GM18507 (cell line): ENCODE measurements at places on chromosomes 4 and X.

DNA sequence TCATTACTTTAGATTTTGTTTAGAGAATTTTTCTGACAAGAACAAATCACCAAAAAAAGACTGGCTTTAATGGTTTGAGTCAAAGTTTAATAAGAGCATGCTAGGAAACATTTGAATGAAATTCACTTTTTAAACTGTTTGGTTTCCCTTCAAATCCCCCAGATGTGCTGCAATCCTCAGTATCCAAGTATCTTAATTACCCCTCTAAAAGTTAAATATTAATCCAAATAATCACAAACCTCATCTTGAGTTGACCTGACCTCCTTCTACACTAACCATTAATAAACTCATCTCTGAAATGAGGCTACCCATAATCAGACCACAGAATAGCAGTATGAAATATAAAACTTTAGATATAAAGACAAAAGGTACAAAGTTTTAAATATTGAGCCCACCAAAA, 10.1 kb downstream of the DHX15 start:
- no peak for DNase-seq

DNA sequence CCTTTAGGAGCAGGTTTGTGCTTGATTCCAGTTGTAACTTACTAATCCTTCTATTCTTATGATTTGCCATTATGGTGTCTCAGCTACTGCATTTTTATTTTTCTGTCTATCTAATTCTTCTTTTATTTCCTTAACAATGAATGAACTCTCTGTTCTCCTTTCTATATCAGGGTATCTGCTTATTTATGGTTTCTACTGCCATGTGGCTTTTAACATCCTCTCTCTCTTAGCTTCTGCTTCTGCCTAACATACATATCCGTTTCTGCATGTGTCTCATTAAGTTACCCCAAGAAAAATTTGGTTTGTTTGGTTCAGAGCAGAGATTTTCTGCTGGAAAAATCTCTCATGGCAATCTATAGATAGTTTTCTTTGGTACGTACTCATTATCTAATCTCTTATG, 614.4 kb downstream of the RPA4 start:
- no peak for DNase-seq

- DNase-seq = no peak
These were observed 27.0 kb upstream of the LNX1 start for GRCh38 chr4:53618321-53618720.

- DNase-seq = no peak
These were observed 64.4 kb downstream of the CHST7 start for GRCh38 chrX:46637938-46638337.

DNA sequence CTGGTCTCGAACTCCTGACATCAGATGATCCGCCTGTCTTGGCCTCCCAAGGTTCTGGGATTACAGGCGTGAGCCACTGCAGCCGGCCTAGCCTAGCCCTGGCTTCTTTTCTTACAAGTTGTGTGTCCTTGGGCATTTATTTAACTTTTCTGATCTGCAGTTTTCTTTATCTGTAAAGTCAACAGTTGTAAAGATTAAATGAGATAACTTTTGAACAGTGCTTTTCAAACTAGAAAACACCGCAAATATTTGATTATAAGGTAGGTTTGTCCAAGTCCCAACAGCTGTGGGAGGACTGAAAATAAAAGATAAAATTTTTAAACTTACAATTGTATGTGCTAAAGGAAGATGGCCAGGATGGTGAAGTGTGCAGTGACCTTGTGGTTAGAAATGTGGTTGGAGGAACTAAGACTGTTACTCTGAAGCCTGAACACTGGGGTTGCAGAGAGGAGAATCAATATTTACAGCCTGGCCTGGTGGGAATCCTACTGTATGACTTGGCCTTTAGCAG, 44.8 kb downstream of the GSX2 start:
- no peak for DNase-seq

DNA sequence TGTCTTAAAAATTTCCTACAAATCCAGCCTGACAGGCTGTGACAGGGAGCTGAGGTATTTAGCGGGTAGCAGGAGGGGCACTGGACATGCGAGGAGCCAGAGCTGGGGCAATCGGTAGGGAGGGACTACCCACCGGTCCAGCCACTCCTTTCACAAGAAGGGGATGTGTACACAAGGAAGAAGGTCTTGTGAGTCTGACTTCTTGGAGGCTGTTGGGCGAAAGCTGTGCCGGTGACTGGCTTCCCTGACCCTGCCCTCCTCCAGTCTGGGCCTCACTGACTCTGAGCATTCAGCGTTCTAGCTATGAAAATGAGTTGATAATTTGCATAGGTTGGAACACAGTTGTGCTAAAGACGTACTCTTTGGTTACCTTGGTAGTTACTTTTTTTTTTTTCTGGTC, 12.7 kb upstream of the CXCL8 start:
- no peak for DNase-seq

DNA sequence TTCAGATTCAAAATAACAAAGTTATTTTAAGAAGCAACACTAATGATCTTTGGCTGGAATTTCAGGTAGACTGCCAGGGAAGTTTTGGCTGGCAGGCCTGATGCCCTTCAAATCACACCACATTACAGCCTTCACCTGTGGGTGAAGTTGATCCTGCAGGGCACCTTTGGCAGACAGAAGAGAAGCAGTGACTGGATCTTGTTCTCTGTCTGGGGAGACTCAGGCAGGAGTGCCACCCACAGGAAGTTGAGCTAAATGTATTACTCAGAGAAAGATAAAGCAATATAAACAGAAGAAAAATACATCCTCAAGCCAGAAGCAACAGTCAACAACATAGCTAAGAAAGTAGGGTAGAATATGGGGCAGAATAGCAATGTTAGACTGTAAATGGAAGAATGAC, 12.8 kb upstream of the CFAP299 start:
- DNase-seq = no peak

DNA sequence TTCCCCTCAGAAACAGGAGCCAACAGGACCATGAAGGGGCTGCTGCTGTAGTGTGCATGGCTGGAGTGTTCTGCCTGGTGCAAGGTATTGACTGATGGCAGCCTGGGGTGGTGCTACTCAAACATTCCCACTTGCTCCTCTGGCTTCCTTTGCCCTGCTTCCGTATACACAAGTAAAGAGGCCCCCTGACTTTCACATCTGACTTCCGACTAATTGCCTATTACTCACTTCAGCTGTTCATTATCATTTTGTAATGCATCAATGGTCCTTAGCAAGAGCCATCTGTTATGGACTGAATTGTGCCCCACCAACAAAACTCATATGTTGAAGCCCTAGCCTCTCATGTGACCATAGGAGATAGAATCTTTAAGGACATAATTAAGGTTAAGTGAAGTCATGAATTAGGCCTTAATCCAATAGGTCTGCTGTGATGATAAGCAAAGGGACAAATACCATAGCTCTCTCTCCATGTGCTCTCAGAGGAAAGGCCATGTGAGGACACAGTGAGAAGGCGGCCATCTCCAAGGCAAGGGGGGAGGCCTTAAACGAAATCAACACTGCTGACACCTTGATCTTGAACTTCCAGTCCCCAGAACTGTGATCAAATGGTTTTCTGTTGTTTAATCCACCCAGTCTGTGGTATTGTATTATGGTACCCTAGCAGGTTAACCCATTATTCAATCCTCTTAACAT, 122.5 kb upstream of the CLNK start:
- DNase-seq = no peak

- DNase-seq = no peak
These were observed 141.9 kb downstream of the MID1IP1 start for GRCh38 chrX:38943120-38943519.

- peak; percentile 15 for DNase-seq
These were observed 292.9 kb downstream of the TLL1 start for GRCh38 chr4:166165829-166166420.

- no peak for DNase-seq
These were observed 225.8 kb upstream of the ARSJ start for GRCh38 chr4:114205261-114205660.

DNA sequence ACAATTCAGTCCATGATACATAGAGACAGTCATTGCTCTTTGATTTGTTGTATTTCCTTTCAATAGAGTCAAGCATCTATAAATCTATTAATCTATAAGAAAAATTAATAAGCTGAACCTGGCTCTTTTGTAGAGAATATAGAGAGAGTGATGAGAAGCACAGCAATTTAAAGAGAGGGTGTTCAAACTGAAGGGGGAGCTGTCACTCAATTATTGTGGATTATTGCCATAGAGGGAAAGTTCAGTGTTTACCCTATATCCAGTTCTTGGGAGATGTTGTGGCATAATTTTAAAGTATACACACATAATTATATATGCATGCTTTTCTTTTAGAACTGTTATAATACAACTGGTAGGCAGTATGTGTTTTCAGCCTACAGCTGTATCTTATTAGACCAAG, 1469.0 kb upstream of the PABPC4L start:
- DNase-seq = no peak

DNA sequence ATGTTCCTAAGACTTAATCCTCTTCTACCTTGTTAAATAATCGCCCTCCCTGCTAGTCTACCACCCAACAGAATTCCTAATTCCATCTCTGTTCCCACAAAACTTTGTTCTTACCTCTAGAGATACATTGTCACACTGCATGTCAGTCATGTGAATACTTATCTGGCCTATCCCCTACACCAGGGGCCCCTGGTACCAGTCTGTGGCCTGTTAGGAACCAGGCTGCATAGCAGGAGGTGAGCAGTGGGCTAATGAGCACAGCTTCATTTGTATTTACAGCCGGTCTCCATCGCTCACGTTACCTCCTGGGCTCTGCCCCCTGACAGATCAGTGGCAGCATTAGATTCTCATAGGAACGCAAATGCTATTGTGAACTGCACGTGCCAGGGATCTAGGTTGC, 73.9 kb downstream of the APBB2 start:
- DNase-seq = no peak

DNA sequence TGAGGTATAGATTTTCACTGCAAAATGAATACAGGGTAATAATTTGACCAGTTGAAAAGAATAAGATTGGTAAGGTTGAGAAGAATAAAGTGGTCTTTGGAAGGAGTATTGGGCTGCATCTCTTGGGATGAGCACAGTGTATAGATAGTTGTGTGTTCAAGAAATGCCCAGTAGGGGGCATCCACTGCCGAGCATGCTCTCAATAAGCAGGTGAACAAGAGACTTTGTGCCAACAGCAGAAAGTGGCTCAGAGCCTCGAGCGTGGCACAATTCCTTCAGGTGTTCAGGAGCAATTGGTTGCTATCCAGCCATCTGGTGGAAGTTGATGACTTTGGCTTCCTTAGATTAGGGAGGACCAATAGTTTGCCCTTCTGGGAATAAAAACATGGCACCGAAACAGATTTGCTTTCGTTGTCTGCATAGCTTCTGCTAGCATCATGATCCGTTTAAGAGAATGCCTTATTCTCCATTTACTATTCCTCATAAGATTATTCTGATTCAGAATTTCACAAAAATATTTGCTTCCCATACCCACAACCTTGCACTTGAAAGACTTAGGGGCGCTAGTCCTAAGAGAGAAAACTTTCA, 258.1 kb upstream of the NEIL3 start:
- no peak for DNase-seq

- no peak for DNase-seq
These were observed 207.7 kb downstream of the RCHY1 start for GRCh38 chr4:75306506-75306905.

DNA sequence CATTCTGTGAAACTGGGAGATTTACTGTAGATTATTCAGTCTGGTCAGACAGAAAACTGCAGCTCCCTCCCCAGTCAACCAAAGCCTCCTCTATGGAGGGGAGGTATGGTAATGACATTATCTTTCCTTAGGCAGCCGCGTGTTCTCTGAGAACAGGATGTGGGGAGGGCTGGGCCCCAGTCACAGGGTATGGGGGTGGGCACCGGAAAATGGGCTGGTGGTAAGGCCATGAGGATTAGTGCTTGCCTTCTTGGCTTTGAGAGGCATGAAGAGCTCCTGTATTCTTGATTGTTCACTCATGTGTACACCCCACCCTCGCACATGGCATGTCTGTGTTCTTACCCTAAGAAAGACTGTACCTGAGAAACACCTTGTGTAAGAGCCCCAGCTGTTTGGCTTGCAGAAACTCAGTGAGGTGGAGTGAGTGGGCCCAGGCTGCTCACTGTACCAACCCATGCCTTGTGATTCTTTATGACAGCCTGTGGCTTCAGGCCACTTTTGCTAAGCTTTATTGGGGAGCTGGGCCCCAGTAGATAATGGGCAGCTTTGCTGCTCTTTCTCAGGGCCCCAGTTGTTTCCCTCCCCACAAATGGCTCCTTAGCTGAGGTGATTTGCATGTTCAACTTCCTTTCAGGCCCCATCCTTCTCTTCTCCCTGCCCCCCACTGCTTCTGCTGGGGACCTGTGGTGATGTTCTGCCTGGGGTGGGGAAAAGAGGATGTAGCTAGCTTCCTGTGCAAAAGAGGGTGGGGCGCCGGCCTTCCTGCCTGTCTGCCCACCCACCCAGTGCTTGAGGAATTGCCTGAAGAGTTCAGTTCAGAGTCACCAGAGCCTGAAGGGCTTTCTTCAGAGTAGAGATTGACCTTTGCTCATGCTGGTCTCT, 30.7 kb downstream of the MSN start:
- DNase-seq = no peak

- no peak for DNase-seq
These were observed 12.1 kb downstream of the ACSL4 start for GRCh38 chrX:109720947-109721346.

DNA sequence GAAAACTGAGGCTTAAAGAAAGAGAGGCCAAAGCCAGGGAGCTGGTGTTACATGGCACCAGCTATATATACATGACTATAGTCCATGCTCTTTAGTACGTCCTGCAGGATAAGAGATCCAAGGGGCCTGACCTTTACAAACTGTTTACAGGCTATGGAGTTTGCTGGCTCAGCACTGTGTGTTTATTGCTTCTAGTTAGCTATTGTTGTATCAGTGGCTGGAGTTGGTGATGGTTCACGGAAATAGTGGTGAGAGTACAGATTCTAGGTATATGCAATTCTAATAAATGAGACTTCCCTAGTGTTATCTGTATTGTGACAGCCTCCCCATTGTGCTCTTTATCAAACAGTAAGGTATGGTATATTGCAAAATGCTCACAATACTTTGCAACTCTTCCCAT, 46.5 kb downstream of the REPS2 start:
- no peak for DNase-seq

- DNase-seq = no peak
These were observed 122.5 kb downstream of the NFKB1 start for GRCh38 chr4:102623622-102624021.

GRCh38 chrX:111101580-111101979, 5.6 kb downstream of the PAK3 start:
- DNase-seq = no peak
